Type B pancreatic cell (in vitro differentiated cells): ENCODE measurements at places on chromosomes 2 and 18.

- no peak for DNase-seq
These were observed 21.4 kb downstream of the TNFRSF11A start for GRCh38 chr18:62346333-62347088.

DNA sequence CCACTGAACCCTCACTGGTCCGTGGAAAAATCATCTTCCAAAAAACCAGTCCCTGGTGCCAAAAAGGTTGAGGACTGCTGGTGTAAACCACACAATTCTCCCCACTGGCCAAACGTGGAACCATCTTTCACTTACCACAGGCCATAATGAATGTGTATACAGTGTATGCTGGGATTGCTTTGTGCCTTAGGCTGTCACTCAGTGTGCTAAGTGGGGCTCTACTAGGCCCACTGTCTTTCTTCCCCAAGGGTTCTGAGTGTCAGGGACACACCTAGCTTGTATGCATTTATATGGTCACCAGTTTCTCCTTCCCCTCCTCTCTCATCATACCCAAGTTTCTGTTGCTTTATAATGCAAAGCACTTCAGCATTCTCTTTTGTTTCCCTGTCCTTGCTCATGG lies 27.2 kb downstream of the SCYGR8 start:
- DNase-seq, result no peak

DNA sequence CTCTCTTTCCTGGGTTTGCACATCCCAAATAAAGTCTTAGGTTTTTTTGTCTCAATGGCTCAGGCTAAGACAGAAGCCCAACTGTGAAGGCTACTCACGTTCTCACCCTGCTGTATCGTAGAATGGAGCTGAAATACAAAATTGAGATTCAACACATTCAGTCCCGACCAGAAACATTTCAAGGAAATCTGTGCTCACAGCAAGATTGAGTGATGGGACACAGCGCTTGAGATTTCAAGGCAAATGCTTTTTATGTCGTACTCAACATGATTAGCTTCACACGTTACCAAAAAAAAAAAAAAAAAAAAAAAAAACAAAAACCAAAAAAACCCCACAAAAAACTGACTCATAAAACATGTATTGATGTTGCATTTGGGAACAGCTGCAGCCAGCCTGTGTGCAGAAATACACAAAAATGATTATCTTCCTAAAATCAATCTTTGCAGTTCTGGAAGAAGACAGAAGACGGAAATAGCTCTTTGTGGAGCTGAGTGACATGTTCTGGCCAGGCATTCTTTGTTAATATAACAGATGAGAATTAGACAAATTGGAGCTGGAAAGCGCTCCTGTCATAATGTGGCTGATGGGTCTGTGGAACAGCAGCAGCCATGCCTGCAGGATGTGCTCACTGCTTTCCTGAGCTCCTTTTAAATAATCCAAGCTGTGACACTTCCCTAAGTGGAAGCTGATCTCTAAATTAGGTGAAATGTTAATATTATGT lies 453.2 kb downstream of the LPIN1 start:
- DNase-seq, result no peak

GRCh38 chr2:162885281-162886070 lies 46.9 kb upstream of the KCNH7 start:
- DNase-seq, result no peak

- no peak for DNase-seq
These were observed 90.6 kb upstream of the PELI1 start for GRCh38 chr2:64234785-64235184.

DNA sequence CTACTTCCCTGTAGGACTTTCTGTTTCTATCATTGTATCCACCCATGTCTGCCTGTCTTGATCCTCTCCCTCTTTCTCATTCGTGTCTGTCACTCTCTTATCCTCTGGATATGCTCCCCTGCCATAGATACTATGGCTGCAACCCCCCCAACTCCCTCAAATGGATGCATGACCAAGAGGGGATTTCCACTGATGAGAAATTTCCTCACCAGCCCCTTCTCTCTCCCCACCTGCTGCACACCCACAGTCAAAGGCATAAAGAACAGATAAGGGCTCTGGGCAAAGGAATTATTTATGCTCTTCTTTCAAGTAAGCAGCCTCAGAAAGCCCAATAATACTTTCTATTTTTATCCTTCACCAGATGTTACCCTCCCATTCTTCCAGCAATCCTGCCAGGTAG lies 121.3 kb downstream of the FOXI3 start:
- DNase-seq, result no peak

- no peak for DNase-seq
These were observed 589.7 kb downstream of the ERBB4 start for GRCh38 chr2:211948932-211949331.

GRCh38 chr18:39586741-39587140 lies 2021.1 kb upstream of the CELF4 start:
- no peak for DNase-seq

GRCh38 chr18:37435150-37435867 lies 130.3 kb downstream of the CELF4 start:
- DNase-seq, result no peak

DNA sequence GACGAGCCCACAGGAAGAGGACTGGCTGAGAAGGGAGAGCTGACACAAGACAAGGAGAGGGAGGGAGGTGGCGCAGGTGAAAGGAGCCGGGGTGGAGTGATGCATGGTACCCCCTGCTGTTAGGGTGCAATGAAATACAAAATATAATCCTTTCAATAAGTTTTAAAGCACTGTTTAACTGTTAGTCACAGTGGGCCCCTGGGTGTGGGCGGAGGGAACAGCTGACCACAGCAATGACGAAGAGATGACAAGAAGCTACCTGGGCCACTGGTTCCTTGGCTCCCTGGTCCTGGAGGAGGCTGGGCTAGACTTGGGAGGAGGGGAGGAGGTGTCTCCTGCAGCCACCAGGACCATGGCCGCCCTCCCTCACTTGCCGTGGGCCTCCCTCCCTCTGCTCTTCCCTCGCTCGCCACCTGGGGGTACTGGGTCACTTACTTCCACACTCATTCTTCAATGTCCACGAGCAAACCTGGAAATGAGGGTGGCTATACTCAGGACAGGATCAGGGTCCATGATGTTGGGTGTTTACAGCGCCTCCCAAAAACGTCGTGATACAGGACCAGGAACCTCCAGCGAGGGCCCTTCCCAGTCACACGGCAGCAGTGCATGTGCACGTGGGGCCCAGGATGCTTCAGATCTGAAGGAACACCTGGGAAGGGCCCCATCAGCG lies 196.1 kb downstream of the ANKRD30B start:
- DNase-seq, result no peak

DNA sequence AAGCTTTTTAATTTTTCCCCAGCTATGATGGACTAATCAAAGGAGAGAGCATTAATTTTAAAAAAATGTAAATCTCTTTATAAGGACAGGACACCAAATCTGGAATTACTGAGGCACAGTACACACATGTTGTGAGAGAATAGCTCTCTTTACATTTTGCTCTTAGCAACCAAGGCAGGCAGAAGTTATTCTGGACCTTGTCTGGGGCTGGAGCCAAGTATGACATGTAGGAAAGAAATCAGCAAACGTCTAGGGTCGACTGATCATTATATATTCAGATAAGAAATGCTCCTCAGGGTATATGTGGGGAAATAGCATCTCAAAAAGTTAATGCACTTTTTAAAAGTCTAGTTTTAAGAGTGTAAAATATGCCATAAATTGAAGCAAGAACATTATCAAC lies 1330.0 kb upstream of the CELF4 start:
- DNase-seq, result no peak

- DNase-seq, result peak; percentile 79
These were observed 92.4 kb upstream of the RMDN2 start for GRCh38 chr2:37832590-37833197.

DNA sequence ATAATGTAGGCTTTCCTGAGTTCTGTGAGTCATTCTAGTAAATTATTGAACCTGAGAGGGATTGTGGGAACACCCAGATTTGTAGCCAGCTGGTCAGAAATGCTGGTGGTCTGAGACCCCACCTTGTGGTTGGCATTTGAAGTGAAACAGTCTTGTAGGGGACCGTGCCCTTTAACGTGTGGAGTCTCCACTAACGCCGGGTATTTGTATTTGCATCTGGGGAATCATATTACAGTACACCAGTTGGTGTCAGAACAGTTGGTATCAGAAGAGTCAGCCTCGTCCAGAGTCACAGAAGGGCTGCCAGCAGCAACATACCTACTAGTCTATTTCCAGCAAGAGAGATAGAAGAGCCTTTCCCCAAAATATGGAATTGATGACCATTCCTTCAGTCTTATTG lies 38.3 kb upstream of the PTPN4 start:
- DNase-seq, result no peak

- DNase-seq, result no peak
These were observed 801.9 kb upstream of the CELF4 start for GRCh38 chr18:38367473-38367872.

- DNase-seq, result no peak
These were observed 35.2 kb upstream of the LPIN2 start for GRCh38 chr18:3048121-3048520.

GRCh38 chr2:185862657-185863398 lies 124.2 kb downstream of the FSIP2 start:
- DNase-seq, result no peak

GRCh38 chr2:181810823-181811695 lies 80.5 kb upstream of the ITPRID2 start:
- DNase-seq, result no peak
